AG09319 (cell line): ENCODE measurements at places on chromosomes 1 and 21.

GRCh38 chr21:29261555-29262540 lies 36.9 kb upstream of the BACH1 start:
- DNase-seq = no peak

DNA sequence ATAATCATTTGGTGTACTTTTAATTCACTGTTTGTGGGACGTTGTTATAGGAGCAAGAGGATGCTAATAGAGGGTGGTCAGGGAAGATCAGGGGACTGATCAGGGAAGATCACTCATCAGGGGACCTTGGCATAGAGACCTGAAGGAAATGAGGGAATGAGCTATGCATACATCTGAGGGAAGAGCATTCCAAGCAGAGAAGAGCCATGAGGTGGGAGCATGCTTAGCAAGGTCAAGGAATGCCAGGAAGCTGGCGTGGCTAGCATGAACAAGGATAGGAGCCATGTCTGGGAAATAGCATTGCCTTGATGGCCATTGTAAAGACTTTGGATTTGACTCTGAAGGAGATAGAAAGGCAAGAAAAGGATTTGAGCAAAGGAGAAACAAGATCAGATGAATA lies 14.1 kb downstream of the IRF2BP2 start:
- DNase-seq = no peak

- DNase-seq = no peak
Observed at GRCh38 chr21:38992737-38993136, 187.0 kb downstream of the ETS2 start.

DNA sequence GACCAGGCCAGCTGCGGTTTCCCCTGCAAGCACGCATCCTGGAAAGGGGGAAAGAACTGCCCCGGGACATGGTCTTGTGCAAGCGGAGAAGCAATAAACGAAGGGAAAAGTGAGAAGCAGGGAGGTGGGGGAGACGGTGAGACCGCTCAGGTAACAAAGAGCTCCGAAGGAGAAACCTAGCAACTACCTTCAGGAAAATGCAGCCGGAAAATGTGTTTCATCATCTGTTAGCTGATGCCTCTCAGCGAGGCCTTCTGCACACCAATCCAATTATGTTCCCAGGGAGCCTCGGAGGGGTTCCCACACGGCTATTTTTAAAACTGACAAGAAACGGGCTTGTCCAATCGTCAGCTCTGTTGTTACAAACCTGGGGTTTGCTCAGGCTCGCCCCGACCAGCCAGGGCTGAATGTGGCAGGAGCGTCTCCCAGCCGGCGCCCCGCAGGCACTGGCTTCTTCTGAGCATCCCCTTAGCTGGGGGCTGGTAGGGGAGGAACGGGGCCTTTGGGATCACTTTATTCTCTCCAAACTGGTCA lies 3.4 kb downstream of the RIPK4 start:
- DNase-seq = no peak

GRCh38 chr1:47487850-47488450 lies 50.1 kb downstream of the FOXD2 start:
- DNase-seq = no peak

- DNase-seq = no peak
Observed at GRCh38 chr21:37710546-37711285, 205.5 kb downstream of the KCNJ6 start.

DNA sequence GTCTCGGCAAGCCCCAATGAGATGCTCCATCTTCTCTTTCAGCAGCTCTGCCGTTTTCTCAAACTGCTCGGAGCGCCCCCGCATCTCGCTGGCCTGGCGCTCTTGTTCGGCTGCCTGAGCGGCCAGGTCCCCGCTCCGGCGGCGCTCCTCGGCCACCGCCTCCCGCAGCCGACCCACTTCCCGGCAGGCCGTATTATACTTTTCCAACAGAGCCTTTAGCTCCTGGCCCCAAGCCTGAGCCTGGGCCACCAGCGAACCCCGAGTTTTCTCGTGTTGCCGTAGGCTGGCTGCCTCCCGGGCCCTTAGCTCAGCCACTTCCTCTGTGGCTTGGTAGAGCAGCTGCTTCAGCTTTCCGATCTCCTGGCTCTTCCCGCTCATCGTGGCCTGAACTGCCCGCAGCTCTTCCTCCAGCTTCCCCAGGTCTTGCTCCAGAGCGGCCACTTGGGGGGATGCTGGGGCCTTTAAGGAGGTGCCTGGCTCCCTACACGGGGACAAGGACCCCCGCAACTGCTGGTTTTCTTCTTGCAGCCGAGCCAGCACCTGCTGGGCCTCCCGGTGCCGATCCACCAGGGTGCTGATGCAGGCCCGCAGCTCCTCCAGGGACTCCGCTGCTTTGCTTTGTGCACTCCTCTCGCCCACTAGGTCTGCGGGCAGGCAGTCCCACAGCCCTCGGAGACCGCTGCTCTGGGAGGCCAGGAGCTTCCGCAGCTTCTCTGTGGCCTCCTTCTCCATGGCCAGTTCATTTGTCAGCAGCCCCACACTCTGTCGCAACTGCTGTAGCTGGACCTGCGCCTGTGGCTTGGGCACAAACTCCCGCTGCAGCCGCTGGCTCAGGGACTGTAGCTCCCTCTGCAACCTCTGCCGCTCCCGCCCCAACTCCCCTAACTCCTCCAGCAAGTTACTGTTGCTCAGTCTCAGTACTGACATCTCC lies 13.4 kb upstream of the PIAS3 start:
- no peak for DNase-seq

DNA sequence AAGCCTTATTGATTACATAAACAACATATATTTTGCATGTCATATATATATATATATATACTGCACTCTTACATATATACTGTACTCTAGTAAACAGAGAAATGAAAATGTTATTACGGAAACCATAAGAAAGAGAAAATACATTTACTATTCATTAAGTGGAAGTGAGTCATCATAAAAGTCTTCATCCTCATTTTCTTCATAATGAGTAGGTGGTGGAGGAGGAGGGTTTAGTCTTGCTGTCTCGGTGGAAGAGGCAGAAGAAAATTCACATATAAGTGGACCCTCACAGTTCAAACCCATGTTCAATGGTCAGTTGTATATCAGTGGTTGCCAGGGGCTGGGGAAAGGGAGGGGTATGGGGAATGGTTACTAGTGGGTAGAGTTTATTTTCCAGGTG lies 8.0 kb upstream of the IFNLR1 start:
- DNase-seq = no peak

- DNase-seq = no peak
Observed at GRCh38 chr1:52876843-52877242, 34.3 kb downstream of the ZYG11A start.

DNA sequence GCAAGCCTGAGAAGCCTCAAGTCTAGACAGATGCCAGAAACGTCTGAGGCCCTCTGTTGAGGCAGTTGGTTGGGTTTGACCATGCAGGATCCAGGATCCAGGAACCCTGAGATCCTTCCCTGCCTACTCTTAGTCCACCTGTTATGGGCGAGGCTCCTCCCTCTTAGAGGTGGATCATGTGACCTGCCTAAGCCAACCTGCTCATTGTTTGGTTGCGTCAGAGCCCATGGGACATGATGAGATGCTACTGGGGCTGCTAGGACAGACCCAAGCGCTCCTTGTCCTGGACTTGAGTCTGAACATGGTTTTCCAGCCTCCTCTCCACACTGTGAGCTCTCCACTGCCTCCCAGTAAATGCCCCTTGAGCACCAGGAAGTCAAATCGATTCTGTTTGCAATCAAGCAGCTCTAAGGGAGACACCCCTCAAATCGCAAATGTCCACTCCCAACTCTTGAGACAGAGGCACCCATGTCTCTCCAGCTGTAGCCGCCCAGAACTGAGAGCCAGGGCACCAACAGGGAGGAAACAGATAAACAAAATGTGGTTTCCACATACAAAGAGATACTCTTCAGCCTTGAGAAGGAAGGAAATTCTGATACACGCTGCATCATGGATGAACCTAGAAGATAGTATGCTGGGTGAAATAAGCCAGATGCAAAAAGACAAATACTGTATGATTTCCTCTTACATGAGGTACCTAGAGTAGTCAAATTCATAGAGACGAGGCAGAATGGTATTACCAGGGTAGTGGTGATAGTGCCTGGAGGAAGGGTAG lies 31.7 kb upstream of the WNT4 start:
- DNase-seq = no peak

- DNase-seq = no peak
Observed at GRCh38 chr1:219161371-219161770, 12.3 kb upstream of the LYPLAL1 start.

- DNase-seq = no peak
Observed at GRCh38 chr1:186440584-186440983, 20.3 kb downstream of the PDC start.

DNA sequence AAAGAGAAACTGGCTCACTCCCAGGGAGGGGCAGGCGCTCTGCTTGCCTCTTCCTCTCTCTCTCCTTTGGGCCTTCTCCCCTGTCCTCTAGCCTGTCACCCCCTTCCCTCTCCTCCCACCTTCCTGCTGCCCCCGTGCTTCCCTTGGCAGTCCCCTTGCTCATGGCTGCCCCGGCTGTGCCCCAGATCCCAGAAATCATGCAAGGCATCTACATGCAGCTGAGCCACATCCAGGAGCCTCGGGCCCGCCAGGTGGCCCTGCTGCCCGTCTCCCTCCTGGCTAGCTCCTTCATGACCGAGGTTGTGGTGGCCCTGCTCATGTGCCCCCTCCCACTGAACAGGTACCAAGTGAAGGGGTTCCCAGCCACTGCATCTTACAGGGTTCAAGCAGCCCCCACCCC lies 36.0 kb upstream of the TTC4 start:
- no peak for DNase-seq

DNA sequence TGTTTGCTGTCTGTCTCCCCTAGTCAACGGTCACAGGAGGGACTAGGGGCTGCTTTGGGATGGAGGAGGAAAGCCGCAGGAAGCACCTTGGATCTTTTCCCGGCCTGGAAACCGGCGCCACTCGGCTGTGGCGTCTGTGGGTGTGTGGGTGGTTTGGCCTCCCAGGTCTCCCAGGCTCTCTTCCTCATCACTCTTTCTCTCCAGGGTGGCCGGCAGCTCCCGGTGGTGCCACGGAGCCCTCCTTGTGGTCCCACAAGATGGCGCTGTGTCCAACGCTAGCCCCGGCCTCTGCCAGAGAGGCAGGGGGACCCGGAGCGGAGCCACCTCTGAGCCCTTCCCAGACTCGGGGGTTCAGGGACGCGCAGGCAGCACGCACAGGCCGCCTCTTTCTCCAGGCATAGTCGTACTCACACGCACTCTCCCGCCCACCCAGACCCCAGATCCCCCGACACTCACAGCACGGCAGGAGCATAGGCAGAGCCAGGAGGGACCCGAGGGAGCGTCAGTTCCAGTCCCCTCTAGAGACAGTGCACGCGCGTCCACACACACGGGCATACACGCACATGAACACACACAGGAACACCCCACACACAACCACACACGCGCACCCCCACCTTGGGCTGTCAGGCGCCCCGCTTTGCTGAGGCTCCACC lies 31.2 kb downstream of the CDCP2 start:
- DNase-seq = peak; percentile 31
